ENCODE measurements at places on chromosomes 3 and 15. TPM values are rescaled to one million over a fixed set of nuclear protein-coding genes. Genes with fewer than 3 reads are reported as not detected.

- peak; percentile 23 for DNase-seq
Observed at GRCh38 chr3:128078322-128078721, 26.1 kb downstream of the SEC61A1 start.

DNA sequence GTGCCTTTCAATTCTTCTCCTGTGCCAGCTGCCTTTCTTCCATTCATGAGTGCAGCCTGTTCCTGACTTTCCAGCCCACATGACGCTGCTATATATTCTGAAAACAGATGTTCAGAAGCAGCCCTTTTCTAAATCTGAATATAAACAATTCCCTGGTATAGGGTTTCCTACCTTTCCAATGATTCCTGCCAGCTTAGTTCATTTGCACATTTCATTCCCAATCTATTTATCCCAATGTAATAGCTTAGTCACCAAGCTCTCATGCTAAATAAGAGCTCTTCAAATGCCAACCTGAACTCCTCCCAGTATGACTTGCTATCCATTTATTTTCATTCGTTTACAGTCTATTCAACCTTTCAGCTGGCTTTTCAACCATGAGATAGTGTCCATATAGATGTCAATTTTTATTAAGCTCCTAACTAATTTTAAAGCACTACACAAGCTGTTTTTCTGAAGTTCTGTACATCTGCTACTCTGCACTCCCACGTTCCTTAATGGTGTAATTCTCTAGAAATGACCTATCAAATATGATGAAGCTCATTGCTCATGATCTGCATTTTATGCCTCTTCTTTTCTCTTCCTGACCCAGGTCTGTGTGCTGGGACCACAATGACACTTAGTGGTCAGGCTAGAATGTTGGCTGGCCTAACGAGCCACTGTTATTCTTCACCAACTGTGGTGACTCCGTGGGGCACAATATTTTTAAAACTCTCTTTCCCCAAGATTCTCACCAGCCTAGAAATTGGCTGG, 605.0 kb upstream of the TBL1XR1 start:
- no peak for DNase-seq

GRCh38 chr3:81419228-81419627, 342.2 kb downstream of the GBE1 start:
- no peak for DNase-seq

DNA sequence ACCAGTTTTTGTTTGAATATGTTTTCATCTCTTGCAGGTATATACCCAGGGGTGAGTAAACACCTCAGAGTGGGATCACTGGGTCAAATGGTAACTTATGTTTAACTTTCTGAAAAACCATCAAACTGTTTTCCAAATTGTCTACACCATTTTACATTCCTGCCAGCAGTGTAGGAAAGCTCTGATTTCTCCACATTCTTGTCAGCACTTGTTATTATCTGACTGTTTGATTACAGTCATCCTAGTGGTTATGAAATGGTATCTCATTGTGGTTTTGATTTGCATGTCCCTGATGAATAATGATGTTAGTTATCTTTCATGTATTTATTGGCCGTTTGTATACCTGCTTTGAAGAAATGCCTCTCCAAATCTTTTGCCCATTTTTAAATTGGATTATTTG, 13.8 kb downstream of the FSD2 start:
- DNase-seq = no peak

DNA sequence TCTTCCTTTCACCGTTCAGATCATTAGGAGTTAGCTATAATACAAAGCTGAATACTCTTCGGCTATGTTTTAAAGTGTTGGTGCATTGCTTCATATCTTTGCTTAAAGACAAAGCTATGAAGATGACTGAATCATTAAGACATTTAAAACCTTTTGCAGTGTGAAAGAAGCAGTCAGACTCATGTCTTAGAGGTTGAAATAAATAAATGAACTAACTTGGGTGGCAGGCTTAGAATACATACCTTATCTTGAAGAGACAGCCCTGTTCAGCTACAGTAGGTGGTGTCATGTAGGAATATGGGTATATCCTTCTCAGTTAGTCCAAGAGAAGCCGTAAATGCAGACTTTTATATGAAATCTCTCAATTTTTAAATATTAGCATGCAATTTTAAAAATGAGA, 63.4 kb downstream of the OPA1 start:
- no peak for DNase-seq

DNA sequence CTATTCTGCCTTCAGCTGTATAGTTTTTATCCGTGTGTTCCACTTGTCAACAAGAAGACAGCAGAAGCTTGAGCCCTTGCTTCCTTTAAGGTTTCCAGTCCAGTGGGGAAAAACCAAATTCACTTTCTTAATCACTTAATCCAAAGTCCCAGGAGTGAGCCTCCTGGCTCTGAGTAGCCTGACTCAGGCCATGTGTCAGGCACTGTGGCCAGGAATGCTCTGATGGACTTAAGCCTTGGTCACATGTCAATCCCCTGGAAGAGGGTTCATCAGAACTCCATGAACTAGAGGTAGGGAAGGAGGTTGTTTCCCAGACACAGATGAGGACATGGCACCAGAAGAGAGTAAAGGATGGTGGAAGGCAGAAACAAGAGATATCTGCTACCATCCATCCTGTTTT, 8.8 kb downstream of the VIPR1 start:
- no peak for DNase-seq

GRCh38 chr3:153209596-153209995, 47.6 kb downstream of the RAP2B start:
- DNase-seq = peak; percentile 68

DNA sequence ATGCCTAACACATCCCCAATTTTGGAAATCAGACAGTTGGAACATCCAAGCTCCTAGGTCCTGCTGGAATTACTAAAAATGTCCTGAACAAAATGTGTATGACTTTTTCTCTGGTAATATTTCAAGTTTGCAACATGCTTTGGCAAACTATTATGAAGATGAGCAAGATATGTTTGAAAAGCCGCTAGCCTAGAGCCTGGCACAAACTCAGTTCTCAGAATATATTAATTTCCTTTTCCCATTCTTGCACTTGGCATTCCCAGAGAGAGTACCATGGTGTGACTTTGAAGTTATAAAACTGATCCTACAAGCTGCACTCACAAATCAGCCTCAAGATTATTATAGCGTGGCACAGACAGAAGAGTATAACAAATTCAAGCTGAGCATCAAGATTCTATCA, 1031.1 kb downstream of the NTRK3 start:
- DNase-seq = no peak

DNA sequence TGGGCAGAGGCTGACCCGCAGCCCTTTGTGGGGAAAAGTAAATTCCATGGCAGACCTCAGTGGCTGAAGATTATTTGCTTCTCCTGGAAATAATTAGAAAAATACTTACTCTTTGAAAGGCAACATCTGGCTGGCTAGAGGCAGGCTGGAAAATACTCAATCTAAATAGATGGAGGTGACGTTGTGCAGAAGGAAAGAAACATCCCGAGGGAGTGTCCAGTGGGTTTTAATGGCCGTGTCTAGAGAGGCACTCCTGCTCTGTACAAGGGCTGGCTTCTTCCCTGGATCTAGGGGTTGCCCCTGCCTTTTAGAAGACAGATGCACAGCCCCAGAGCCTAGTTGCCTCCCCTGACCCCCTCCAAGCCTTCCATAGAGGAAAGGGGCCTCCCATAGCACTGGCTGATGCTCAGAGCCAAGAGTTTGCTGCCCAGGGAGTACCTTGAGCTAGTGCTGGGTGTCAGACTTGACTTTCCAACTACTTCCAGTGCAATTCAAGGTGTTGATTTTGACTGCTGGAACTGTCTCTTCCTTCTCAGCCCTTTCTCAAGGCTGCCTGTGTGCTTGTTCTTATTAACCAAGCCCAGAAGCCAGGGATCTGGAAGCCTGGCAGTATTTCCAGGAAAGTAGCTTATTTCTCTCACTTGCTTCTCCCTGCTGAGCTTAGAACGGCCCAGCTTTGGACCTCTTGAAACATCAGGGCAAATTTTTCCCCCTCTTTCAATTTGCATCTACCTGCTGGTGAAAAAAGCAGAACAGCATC, 27.4 kb downstream of the CGNL1 start:
- no peak for DNase-seq

GRCh38 chr3:31054032-31054431, 159.6 kb upstream of the GADL1 start:
- DNase-seq = no peak

DNA sequence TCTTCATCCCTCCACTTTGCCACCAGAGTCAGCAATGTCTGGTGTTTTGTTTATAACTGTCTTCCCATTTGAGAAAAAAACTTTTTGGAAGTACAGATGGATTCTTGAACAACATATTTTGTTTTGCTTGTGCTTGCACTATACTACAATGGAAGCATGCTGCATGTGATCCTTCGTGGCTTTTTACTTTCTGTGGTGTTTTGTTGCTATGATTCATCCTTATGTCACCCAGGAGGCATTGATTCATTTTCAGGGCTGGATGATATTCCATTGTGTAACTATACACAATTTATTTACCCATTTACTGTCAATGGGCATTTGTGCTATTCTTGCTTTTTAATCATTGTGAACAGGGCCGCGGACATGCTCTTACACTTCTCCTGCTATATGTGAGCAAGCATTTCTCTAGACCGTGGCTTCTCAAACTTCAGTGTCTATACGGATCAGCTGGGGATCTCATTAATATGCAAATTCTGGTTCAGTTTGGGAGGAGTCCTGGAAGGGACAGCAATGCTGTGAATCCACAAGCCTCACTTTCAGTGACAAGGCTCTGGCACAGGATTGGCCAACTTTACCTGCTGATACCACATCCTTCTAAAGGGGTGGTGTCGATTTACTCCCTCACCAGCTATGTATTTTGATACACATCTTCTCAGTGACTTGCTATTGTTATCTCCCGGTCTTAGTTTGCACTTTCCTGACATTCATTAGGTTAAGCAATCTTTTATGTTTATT, 65.9 kb downstream of the POLR2M start:
- no peak for DNase-seq

- DNase-seq = no peak
Observed at GRCh38 chr3:16303037-16303575, 38.1 kb downstream of the OXNAD1 start.

DNA sequence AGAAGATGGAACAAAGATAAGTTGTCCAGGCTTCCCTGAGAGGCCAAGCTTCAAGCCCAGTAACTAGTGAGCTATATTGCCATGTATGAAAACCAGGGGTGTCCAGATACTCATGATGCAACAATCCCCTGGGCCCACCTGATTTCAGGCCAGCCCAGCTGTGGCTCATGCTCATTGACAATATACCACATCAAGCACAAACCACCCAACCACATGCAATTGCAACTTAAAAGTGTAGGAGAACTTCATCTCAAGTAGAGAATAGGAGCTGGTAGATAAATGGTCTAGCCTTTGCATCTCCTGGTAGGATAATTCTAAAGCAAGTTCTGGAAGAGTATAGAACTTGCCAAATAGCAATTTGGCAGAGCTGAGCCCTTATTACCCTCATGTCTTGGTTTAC, 561.3 kb downstream of the IGSF11 start:
- DNase-seq = no peak

- DNase-seq = no peak
Observed at GRCh38 chr3:158508481-158508880, 62.5 kb upstream of the MLF1 start.

DNA sequence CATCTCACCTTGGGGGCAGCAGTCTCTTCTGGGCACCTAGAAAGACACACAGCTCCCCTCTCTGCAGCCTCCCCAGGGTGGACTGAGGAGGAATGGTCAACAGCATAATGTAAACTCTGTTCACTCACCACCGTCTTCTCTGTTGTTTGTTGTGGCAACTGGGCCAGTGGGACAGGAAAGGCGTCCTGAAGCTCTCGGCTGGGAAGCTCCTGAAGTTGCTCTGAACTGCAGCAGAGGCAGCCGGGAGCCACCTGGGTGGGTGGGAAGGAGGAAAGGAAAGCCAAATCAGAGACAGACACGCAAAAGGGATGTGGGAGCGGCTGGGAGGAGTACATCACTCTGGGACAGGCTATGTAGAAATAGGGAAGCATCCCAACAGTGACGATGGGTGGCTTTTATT, 52.7 kb downstream of the MYLK start:
- no peak for DNase-seq

DNA sequence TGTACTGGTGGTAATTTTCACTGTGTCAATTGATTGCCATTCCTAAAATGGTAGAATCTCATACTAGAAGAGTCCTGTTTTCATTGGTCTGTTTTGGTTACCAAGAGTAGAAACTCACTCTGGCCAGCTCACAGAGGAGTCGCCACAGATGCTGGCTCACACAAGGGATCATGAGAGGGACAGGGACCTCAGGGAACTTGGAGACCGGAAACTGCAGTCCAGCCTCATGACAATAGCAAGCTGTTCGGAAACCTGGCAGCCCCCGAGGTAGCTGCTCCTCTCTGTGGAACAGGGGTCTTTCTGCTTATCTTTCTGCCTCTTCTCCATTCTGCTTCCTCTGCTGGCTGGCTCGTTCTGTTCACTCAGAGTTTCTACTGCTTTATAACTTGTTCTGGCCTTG, 192.9 kb downstream of the PLCL2 start:
- no peak for DNase-seq

GRCh38 chr3:112133626-112134334, 732 bp upstream of the GCSAM start:
- DNase-seq = no peak

- peak; percentile 63 for DNase-seq
Observed at GRCh38 chr3:61562042-61562720, 810 bp downstream of the PTPRG start.

DNA sequence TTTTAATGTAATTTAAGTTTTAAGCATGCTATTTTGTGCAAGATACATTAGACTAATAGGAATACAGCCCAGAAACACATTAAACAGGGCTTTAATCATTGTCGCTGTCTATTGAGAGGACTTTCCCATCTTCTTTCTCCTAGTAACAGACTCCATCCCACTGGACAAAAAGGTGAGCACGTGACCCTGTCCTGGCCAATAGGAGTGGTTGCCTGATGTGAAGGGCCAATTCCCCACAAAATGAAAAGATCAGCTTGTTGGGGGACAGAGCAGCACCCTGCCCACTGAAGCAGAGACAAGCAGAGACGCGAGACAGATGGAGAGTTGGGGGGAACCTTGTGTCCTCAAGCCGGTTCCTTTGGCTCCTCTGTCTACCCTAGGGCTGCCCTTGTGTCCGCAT, 21.2 kb downstream of the CRYGS start:
- no peak for DNase-seq

GRCh38 chr15:85733416-85733815, 61.3 kb downstream of the KLHL25 start:
- DNase-seq = no peak

DNA sequence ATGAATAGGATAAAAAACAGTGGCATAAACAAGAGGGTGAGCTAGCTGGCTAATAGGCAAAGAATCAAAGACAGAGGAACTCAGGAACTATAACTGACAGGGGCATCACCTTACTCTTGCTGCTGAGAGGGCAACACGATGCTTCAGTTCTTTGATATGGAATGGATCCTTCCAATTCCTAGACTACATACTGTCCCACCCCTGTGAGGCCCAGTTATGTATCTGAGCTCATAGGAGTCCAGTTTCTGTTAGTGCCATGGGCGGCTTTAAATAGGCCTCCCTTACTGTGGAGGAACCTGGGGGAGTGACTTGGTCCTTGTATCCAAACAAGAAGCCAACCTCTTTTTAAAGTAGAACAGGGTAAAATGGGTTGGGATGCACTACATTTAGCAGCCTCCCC, 37.3 kb downstream of the CD47 start:
- no peak for DNase-seq

LDHAL6B gene
- not detected for total RNA-seq

RYR3 gene
- total RNA-seq = 0.61 TPM

C3orf20 gene
- 0.14 TPM for total RNA-seq

CHRNA3 gene
- not detected for total RNA-seq

KNG1 gene
- 0.14 TPM for total RNA-seq

RHCG gene
- total RNA-seq = not detected

CFAP92 gene
- total RNA-seq = 1.9 TPM

HES1 gene
- 43.6 TPM for total RNA-seq

DUOX2 gene
- 3.8 TPM for total RNA-seq
